Neural progenitor cell (in vitro differentiated cells): ENCODE measurements at places on chromosomes 11 and 22.

DNA sequence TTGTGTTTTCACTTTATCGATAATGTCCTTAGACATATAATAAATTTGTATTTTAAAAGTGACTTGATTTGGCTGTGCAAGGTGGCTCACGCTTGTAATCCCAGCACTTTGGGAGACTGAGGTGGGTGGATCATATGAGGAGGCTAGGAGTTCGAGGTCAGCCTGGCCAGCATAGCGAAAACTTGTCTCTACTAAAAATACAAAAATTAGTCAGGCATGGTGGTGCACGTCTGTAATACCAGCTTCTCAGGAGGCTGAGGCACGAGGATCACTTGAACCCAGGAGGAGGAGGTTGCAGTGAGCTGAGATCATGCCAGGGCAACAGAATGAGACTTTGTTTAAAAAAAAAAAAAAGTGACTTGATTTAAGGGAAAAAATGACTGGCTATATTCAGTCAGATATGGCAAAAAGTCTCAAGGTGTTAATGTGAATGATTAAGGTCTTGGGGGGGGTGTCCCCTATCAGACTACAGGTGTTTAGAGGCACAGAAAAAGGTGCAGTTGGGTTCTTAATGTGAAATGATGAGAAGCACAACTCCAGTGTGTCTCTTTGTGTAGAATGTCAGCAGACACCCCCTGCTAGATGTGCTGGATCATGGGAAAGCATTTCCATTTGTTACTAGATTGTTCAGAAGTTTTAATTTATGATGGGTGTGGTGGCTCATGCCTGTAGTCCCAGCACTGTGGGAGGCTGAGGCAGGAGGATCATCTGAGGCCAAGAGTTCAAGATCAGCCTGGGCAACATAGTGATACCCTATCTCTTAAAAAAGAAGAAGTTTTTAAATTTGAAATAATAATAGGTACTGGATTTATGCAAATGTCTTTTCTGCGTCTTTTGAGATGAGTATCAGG lies 17.0 kb downstream of the NEAT1 start:
- DNase-seq: no peak

GRCh38 chr11:104881117-104881794 lies 17.0 kb downstream of the CASP12 start:
- no peak for DNase-seq

GRCh38 chr22:50174382-50175190 lies 4.1 kb downstream of the PANX2 start:
- DNase-seq: no peak

DNA sequence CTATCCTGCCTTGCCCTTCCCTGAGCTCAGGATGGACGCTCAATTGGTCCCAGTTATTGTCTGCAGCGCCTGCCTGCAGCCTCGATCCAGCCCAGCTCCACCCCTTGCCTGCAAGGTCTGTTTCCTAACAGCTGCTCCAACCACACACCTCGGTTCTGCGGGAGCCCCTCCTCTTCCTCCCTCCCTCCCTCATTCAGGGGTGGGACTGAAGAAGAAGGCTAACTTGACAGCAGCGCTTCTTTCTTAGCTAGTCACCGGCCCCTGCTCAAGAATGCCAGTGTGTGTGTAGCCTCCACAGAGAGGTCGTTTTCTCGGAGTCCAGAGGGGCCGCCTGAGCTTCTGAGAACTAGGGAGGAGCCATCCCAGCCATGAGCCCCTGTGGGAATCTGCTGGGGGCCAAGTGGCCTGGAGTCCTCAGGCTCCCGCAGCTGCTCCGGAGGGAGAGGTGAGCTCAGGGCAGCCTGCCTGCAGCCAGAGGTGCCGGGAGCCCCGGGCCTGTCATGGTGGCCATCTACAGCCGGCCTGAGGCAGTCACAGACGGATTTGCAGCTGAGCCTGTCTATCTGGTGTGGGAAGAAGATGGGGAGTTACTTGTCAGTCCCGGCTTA lies 36.1 kb downstream of the LIMK2 start:
- DNase-seq: peak; percentile 92

DNA sequence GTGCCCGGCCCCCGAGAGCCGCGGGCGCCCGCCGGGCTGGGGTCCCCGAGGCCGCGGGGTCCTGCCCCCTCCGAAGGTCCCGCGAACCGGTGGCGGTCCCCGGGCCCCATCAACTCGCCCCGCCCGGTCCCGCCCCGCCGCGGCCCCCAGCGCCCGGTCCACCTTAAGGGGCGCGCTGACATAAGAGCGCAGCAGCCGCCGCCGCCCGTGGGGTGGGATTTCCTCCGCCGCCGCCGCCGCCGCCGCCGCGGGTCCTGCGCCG lies at the start of gene ZDHHC8:
ZDHHC8 (plus strand) TSS at position 208 of the 262 bp plus-strand sequence. CDS start 144 bp downstream, outside the sequence.
- no peak for DNase-seq

GRCh38 chr11:69257838-69258658 lies 35.9 kb upstream of the MYEOV start:
- peak; percentile 28 for DNase-seq

DNA sequence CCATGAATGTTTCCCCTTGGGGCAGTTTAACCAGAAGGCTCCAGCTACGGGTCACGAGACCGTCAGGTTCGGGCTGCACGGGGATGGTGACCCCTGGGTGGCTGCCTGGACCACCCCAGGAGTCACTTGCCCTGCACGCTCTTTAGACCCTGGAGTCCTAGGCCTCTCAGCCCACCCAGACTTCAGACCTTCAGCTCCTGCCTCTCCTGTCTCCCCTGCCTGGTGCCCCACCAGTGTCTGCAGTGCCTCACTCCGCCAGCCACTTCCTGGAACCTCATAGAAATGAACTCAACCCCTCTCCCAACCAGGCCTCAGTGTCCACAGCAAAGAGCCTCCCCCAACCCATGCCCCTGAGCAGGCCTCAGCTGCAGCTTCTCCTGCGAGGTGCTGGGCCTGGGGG lies 12.5 kb upstream of the MS4A10 start:
- DNase-seq: no peak

DNA sequence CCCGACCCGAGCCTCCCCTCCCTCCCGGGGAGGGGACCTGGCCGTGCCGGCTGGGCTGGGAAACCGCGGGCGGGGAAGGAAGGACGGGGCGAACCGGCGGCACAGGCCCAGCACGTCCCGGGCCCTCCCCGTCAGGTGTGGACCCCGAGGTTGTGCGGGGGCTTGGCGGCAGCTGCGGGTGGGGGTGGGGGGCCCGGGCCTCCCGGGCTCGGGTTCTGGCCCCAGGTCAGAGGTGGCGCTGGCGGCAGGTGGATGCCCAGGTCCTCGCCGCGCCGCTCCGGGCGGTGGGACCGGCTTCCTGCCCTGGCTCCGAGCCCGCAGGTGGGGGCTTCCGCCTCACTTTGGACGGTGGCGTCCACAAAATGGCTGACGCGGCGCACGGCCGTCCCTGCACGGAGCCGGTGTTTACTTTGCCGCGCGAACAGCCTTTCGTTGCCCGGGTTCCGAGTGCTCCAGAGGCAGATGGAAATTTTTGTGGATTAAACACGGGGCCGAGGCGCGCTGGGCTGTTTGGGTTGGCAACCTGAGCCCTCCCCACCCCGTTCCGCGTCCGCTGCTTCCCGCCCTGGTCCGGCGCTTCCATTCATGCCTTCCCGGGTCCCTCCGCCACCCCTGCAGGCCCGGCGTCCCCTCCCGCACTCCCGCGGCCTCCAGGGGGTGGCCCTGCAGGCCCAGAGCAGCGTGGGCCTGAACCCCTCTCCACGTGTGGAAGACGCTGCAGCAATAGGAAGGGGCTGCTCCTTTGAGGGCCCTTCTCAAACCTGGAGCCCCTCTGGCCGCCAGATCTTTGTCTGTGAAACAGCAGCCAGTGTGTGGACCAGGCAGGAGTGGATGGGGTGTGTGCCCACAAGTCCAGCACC lies 92.0 kb upstream of the KCNQ1OT1 start:
- no peak for DNase-seq

- no peak for DNase-seq
These were observed 457.3 kb downstream of the TBC1D22A start for GRCh38 chr22:47219789-47220188.

DNA sequence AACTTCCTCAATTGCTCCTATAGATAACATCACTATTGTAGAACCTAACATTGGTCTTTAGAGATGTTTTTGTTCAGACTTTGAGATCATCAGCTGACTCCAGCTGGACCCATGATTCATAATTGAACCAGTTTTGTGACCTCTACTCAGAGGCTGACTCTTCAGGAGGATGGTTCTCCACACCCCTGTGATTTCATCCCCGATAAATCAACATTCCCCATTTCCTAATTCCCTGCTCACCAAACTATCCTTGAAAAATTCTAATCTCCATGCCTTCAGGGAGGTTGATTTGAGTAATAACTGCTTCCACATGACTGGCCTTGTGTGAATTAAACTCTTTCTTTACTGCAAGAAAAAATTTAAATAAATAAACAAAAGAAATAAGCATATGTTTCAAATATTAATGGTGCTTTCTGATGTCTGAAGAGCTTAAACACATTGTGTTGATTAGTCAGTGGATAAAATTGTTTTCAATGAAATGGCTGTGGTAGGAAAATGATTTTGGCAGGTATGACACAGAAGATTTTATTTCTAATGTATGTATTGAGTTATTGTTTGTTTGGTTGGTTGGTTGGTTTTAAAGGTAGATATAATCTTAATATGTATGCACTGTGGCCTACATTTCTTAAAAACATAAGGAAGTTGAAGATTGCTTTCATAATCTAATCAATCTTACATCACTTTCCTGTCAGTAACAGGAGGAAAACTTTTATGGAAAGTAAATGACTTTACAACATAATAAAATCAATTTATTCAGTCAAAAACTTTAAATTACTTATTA lies 427.9 kb upstream of the CCDC179 start:
- DNase-seq: no peak

- DNase-seq: no peak
These were observed 74.0 kb upstream of the WNT11 start for GRCh38 chr11:76280151-76280881.

DNA sequence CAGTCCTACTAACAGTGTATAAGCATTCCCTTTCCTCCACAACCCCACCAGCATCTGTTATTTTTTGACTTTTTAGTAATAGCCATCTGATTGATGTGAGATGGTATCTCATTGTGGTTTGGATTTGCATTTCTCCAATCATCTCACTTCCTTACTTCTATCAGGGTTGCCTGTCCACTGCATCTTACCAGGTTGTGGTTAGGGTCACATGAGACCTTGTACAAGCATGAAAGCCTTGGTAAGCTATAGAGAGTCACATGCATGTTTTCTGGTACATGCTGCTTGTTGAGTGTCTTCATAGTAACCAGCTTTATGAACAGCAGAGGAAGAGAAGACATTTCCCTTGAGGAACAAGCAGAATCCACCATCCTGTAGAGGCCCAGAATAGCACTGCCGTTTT lies 102.9 kb upstream of the PAX6 start:
- DNase-seq: no peak

DNA sequence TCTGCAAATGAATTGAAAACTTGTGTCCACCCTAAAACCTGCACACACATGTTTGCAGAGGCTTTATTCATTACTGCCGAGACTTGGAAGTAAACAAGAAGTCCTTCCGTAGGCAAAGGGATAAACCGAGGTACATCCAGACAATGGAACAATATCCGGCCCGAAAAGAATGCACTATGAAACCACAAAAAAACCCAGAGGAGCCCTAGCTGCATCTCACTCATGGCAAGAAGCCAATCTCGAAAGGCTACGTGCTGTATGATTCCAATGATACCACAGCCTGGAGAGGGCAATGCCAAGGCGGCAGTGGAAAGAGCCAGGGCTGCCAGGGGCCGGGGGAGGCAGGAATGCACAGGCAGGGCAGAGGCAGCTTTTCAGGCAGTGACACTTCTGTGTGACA lies 3.2 kb upstream of the MRPL23 start:
- no peak for DNase-seq

DNA sequence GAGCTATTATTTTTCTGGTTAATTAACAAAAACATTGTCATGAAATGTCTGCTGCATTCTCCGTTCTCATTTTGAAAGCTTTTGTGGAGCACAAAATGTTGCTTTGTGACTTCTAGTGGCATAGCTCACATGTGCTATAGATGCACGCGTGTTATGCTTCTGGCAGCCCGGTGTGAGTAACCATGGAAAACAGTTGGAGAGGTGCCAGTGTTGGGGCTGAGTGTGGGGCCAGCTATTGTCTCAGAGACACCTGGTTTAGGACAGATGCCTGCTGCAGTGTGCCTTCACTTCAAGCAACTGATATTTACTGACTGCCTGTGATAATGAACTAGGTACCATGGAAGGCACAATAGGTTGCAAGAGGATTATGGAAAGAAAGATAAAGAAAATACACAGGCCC lies 760.6 kb downstream of the NTM start:
- DNase-seq: no peak

DNA sequence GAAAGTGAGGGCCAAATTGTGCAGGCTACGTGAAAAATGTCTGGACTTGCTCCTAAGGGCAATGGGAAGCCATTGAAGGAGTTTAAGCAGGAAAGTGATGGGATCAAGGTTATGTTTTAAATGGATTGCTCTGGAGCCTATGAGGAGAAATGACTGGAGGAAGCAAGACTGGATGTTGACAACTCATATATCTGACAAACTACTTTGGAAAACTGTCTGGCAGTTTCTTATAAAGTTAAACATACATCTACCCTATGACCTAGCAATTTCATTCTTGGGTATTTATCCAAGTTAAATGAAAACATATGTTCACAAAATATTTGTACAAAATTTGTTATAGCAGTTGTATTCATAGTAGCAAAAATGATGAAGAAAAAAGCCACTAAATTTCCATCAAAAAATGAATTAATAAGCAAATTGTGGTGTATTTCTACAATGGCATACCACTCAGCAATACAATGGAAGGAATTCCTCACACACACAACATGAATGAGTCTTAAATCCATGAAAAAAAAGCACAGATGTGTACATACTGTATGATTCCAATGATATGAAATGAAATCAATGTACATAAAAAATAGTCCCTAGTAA lies 24.1 kb downstream of the FZD4 start:
- DNase-seq: no peak

GRCh38 chr11:92628401-92629292 lies 340.8 kb upstream of the MTNR1B start:
- DNase-seq: no peak

GRCh38 chr22:45948081-45948648 lies 28.8 kb downstream of the WNT7B start:
- DNase-seq: no peak

DNA sequence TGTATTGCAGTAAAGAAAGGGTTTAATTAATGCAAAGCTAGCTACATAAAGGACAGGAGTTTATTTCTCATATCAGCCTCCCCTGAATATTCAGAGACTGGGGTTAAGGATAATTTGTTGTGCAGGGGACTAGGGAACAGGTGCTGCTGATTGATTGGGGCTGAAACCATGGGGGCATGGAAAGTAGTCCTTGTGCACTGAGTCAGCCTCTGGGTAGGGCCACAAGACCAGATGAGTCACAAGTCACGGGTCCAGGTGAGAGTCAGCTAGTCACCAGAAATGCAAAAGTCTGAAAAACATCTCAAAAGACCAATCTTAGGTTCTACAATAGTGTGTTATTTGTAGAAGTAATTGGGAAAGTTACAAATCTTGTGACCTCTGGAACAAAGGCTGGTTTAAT lies 32.9 kb upstream of the SYT13 start:
- no peak for DNase-seq

GRCh38 chr11:67372993-67373647 lies at the start of gene CLCF1:
CLCF1 (minus strand) TSS chr11:67373598; CDS start chr11:67373539, 59 bp downstream.
- peak; percentile 85 for DNase-seq

- no peak for DNase-seq
These were observed 2.4 kb upstream of the TRIM68 start for GRCh38 chr11:4610258-4610935.

- DNase-seq: no peak
These were observed 518.0 kb downstream of the DLG2 start for GRCh38 chr11:85109141-85109540.
